Prostate gland (tissue), 2 donors: ENCODE measurements at places on chromosomes 12 and 14. TPM values are rescaled to one million over a fixed set of nuclear protein-coding genes. Genes with fewer than 3 reads are reported as not detected.

- no peak overlapping the region for H3K4me3 ChIP-seq
- no peaks in the 10 kb centered on the region for H3K4me1 ChIP-seq
- H3K36me3 ChIP-seq = no peaks in the 10 kb centered on the region
- DNase-seq = no peak
- no peak overlapping the region for H3K27ac ChIP-seq
- no peaks in the 10 kb centered on the region for H3K27me3 ChIP-seq
Measured at GRCh38 chr12:86600664-86601231, 344.6 kb upstream of the MGAT4C start.

- no peak overlapping the region for H3K27ac ChIP-seq
- H3K4me1 ChIP-seq = no peaks in the 10 kb centered on the region
- H3K4me3 ChIP-seq = no peak overlapping the region
Measured at GRCh38 chr14:61398221-61398620, 76.8 kb downstream of the PRKCH start.

- DNase-seq = no peak
- H3K27ac ChIP-seq = no peak overlapping the region
- no peaks in the 10 kb centered on the region for H3K27me3 ChIP-seq
Measured at GRCh38 chr12:122276242-122276641, 9.9 kb upstream of the VPS33A start.

DNA sequence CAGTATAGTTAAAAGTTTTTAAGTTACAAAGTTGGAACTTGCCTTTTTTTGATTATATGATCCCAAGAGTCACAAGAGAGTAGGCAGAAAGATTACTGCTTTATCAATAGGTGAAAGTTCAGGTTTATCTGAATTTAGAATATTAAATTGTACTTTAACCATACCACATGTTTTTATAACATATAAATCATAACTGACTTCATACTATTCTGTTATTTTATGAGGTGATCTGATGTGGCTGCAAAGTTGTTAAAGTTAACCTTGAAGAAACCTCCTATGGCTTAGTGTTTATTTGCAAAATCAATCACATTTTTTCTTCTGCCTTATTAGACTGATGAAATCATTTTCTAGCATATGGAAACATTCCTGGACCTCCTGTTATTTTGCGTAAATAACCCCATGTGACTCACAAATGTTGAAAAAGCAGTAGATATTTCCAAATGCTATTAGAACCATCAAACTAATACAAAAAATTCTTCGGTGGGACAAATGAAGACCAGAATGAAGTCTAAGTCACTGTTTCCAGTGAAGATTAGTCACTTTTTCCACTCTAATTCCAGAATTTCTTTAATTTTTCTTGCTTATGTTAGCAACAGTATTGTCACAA, 132.1 kb downstream of the RAD51B start:
- DNase-seq = no peak
- no peaks in the 10 kb centered on the region for H3K4me1 ChIP-seq
- H3K4me3 ChIP-seq = no peak overlapping the region
- H3K27me3 ChIP-seq = no peaks in the 10 kb centered on the region
- H3K36me3 ChIP-seq = no peaks in the 10 kb centered on the region

Gene DPPA3
- total RNA-seq = 1.8 TPM

Gene PPFIBP1
- total RNA-seq = 121 TPM
